Activated CD4-positive, alpha-beta T cell treated with anti-CD3 and anti-CD28 coated beads for 36 hours (primary cell): ENCODE measurements at places on chromosomes 4 and X.

GRCh38 chr4:40763228-40763716, 13.5 kb downstream of the NSUN7 start:
- DNase-seq, result peak; percentile 76

- peak; percentile 41 for DNase-seq
These were observed 4.8 kb upstream of the TMPRSS11B start for GRCh38 chr4:68250151-68250930.

DNA sequence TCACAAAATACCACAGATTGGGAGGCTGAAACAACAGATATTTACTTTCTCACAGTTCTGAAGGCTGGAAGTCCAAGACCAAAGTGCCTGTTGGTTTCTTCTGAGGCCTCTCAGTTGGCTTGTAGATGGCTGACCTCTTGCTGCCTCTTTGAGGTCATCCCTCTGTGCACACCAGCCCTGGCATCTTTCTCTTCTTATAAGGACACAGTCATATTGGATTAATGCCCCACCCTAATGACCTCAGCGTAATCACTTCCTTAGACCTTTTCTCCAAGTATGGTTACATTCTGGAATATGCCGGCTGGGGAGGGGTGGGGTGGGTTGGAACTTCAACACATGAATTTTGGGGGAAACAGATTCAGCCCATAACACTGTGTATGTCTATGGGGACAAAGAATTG, 116.2 kb upstream of the LNX1 start:
- no peak for DNase-seq

- DNase-seq, result no peak
These were observed 77.2 kb downstream of the SNX25 start for GRCh38 chr4:185286571-185286970.

- DNase-seq, result no peak
These were observed 430.0 kb downstream of the INPP4B start for GRCh38 chr4:142416121-142416520.

GRCh38 chr4:61243962-61244361, 43.8 kb downstream of the ADGRL3 start:
- no peak for DNase-seq

GRCh38 chr4:95949136-95949765, 109.4 kb downstream of the PDHA2 start:
- DNase-seq, result no peak

DNA sequence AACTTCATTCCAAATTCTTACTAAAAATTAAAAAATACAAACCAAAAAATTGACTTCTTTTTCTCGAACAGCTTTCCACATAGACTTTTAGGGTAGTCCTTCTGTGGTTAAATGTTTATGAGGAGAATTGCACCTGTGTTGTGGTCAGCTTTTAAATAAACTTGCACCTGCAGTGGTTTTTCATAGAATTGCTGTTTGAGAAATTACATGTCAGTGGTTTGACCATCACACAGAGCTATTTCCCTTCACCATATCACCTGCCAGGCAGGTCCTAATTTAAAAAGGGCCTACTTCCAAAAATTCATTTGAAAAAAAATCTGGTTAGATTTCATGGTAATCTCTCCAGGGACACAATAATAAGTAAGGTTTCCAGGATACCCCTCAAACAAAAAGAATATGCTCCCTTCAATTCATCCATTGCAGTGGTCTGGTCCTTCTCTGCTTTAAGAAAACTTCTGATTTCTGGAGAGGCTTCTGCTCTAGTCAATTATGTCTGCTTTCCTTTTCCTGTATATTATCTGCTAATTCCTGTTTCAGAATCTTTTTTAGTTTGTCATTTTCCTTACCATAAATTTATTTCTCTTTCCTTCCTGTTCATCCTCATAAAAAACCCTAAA, 9.8 kb upstream of the UTP3 start:
- no peak for DNase-seq

GRCh38 chr4:8010618-8011017, 71.0 kb upstream of the AFAP1 start:
- no peak for DNase-seq

- no peak for DNase-seq
These were observed 62.2 kb downstream of the MFAP3L start for GRCh38 chr4:169963998-169964397.

GRCh38 chrX:70452143-70452733, 7.6 kb downstream of the DLG3 start:
- peak; percentile 74 for DNase-seq

GRCh38 chr4:64780664-64781063, 371.4 kb upstream of the TECRL start:
- DNase-seq, result no peak

DNA sequence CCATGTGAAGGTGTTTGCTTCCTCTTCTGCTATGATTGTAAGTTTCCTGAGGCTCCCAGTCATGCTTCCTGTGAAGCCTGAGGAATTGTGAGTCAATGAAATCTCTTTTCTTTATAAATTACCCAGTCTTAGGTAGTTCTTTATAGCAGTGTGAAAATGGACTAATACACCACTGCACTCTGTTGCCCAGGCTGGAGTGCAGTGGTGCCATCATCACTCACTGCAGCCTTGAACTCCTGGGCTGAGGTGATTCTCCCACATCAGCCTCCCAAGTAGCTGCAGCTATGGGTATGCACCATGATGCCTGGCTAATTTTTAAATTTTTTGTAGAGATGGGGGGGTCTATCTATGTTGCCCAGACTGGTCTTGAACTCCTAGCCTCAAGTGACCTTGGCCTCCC, 15.8 kb upstream of the IGFBP7 start:
- DNase-seq, result no peak

GRCh38 chrX:63664083-63664482, 120.9 kb downstream of the ARHGEF9 start:
- no peak for DNase-seq

GRCh38 chr4:10160281-10160856, 43.8 kb upstream of the WDR1 start:
- DNase-seq, result no peak

- no peak for DNase-seq
These were observed 29.5 kb upstream of the USP9X start for GRCh38 chrX:41055740-41056139.

GRCh38 chrX:30141966-30142365, 73.4 kb upstream of the MAGEB2 start:
- peak; percentile 12 for DNase-seq

- no peak for DNase-seq
These were observed 160.1 kb upstream of the MBNL3 start for GRCh38 chrX:132648895-132649294.

DNA sequence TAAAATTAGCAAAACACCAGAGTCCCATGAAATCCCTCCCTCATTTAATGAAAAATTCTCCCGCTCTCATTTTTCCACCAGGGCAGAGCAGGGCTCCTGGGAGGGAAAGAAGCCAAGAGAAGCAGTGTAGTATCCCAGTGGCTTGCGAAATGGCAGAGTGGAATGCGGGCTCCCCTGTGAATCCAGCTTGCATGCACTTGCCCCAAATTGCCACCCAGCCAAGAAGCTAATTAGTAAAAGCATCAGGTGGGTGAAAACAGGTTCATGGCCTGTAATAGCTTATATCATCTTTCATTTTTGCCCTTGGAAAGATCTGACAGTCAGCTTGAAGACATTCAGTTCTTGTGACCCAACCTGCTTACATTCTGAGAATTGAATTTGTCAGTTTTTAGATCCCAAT, 10.1 kb downstream of the AMOT start:
- DNase-seq, result no peak

DNA sequence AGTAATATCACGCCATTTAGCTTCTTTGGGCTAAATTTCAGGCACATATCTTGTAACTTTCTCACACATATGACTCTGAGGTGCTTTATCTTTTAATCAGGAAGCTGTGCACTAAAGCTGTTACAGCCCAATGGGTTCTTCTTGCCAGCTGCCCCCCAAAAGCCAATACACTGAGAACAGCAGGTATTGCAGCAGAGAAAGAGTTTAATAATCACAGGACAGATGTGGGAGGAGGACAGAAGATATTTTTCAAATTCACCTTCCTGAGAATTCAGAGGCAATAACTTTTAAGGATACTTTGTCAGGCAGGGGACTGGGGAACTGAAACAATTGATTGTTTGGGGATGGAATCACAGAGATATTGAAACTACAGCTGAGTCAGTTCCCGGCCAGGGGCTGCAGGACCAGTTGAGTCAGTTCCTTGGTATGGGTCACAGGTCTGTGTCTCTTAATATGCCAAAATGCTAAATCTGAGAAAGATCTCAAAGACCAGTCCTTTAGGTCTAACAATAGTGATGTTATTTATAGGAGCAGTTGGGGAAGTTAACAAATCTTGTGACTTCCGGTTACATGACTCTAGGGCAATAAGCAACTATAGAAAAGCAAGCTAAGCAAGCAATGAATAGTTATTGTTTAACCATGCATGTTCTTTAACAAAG, 28.1 kb downstream of the DDIT4L start:
- no peak for DNase-seq

DNA sequence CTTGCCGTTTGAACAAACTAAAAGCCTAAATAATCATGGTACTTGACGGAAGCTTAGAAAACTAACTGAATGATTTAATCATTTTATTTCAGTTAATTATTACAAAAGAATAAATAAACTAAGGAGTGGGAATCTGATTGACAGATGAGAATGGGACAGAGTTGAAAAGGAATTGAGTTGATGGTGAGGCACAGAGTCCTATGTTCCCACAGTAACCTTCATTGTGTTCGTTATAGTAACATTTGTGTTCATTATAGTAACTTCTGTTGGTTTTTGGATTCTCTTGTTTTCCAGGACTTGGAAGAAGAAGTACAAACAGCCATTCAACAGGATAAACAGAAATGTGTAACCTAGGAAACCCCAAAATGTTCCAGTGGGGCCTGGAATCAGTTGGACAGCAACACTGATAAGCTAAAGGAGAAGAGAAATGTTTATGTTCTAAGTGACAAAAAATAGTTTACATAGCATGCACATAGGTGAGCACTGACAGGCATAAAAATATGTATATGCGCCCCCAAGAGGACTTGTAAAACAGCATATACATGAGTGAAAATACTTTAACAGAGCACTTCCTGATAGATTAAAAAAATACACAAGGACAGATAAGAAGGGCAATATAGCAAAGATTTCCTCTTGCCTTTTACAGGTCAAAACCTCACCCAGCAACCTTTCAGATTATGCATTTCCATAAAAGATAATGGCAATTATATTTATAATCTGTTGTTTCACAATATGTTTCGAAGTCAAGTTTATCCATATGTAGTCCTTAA, 218.6 kb upstream of the HTR2C start:
- no peak for DNase-seq

DNA sequence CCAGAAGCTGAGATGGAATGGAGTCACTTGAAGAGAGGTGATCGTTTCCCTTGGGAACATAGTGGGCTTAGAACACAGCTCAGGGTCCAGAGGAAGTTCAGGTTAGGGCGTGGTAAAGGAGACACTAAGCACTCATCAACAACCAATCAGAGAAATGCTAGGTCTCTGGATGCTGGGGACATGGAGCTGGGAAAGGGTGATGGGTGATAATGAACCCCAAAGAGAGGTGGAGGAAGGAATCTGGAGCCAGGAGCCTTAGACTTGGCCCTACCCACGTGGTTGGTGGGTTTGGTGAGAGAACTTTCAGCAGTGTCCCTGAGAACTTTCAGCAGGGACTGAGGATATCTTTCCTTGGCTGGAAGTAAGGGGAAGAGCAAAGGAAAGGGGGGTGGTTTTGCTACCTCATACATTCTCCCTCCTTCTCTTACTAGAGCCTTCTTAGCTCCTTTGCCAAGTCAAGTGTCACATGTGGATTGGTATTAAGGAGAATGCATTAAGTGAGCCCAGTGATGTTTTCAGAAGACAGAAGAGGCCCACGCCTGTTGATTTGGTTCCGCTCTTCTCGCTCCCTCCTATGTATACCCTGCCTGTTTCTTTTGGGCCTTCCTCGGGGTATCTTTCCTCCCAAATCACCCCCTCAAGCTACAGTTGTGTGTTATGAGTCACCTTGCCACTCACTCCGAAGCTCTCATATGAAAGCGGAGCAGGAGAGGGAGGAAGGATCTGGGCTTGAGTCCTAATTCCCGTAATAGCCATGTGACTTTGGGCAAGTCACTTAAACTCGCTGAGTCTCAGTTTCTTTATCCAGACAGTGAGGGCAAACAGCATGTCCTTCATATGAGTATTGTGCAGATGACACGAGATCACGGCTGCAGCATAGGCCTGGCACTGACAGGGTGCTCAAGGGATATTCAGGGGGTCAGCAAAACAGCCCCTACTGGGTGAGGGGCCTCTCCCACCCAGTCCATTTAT, 63.1 kb downstream of the TSC22D3 start:
- DNase-seq, result no peak

DNA sequence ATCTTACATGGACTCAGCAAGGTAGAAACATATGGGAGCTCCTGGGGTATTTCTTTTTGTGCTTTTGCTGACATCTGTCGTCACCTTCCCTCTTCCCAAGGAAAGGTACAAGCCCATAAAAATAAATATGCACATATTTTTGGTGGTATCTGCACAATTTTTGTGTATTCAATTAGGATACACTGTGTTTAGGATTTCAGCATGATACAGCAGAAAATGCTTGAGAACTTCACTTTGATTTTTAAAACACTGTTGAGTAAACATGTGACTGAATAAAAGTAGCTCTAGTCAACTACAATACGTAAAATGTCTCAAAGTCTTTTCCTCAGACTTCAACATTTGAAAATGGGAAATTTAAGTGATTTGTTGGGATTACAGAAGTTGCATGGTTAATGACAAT, 99.4 kb upstream of the SPANXC start:
- no peak for DNase-seq

DNA sequence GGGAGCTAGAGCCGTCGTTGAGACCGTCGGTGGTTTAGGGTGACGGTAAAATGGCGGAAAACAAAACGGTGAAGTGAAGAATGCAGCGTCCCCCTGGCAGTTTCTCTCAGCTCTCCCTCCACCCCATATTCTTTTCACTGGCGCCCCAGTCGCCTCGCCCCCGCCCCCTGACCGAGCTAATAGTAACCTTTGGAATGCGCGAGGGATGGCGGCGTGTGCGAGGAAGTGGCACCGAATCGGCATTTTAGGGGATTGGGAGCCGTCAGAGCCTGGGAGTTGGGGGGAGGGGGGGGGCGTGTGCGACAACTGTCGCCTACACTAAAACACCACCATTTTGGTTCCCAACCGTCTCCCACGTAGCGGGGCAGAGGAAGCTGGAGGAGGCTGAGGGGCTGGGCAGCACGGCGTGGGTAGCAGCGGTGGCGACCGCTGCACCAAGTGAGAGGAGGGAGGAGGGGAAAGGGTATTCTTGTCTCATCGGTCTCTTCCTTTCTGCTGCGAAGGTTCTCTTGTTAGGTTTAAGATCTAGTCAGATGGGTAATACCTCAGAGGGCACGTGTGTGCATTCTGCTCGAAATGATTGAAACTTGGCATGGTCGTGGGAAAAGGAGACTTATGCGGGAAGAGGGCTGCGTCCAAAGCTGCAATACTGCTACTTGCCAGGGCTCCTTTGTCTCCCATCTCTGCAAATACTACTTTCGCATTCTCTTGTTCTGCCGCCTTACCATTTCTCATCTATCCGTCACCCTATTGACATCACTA, 840 bp downstream of the ZNF711 start:
- peak; percentile 16 for DNase-seq

- peak; percentile 65 for DNase-seq
These were observed at the start of gene HSPA4L for GRCh38 chr4:127782275-127783025. Gene HSPA4L, plus strand, starts transcription at chr4:127782322. Its CDS starts 229 bp downstream, at chr4:127782551.

GRCh38 chrX:151896734-151897474, 15.8 kb upstream of the MAGEA4 start:
- DNase-seq, result no peak
